ENCODE measurements at places on chromosomes 13 and 19.

GRCh38 chr19:50252111-50252886 is 48.9 kb downstream of the MYH14 start:
- no peaks in the 10 kb centered on the region for H3K4me1 ChIP-seq
- H3K36me3 ChIP-seq: peaks cover 9% of the 10 kb centered on the region
- H3K27ac ChIP-seq: no peak overlapping the region
- DNase-seq: peak; percentile 55

DNA sequence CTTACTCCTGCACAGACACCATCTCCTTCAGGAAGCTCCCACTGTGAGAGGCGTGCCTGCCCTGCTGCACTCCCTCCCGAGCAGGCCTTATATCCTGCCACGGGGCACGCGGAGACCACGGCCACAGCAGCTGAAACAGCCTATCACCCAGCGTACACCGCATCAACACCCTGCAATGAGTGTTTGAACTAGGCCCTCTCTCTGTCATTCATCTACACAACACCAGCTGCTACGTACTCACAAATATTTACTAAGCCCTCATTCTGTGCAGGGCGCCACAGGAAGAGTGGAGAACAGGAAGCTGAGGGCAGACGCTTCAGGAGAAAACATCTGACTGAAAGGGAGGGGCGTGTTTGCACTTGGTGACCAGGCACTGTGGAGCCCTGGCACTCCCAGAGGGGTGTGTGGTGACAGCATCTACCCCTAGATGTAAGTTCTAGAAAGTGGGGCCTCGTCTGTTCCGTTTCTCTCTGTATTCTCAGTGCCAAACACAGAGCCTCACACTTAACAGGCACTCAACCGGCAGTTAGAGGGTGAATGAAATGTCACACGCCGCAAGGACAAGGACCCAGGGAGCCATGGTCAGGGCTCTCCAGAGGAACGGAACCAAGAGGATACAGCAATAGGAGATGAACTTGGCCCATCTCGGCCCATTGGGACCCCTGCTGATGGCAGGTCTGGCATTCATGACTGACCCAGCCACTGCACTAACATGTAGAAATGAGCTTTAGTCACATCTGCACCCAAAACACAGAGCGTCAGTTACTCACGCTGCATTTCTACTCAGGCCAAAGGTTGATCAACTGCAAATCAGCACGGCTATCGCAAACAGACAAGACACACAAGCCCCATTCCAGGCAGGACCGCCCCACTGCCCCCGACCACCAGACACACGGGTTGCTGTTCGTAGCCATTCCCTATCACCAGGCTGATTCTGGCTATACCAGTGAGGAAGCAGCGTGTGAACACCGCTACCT is 15.7 kb downstream of the RANBP3 start:
- H3K4me3 ChIP-seq: no peak overlapping the region
- H3K36me3 ChIP-seq: peaks cover 4% of the 10 kb centered on the region
- peaks cover 31% of the 10 kb centered on the region for H3K4me1 ChIP-seq
- H3K27me3 ChIP-seq: no peaks in the 10 kb centered on the region
- H3K27ac ChIP-seq: no peak overlapping the region
- DNase-seq: peak; percentile 79

DNA sequence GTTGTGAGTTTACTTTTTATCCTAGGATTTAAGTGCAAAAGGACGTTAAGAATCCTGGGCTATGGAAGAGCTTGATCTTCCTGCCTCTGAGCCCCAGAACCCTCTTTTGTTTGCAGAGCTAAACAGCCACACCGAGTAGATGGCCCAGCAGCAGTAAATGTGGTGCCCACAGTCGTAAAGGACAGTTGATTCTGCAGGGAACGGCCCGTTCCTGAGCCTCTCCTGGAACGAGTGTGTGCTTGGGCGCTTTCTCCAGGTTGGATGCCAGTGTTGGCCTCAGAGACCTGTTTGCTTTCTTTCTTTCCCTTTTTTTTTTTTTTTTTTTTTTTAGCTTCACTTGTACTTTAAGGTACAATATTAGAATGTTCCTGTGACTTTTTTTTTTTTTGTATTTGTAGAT is 41.7 kb downstream of the SPATA13 start:
- H3K4me1 ChIP-seq: no peaks in the 10 kb centered on the region
- H3K4me3 ChIP-seq: no peak overlapping the region
- no peaks in the 10 kb centered on the region for H3K27me3 ChIP-seq
- no peak overlapping the region for H3K27ac ChIP-seq
- no peaks in the 10 kb centered on the region for H3K36me3 ChIP-seq
- no peak for DNase-seq

DNA sequence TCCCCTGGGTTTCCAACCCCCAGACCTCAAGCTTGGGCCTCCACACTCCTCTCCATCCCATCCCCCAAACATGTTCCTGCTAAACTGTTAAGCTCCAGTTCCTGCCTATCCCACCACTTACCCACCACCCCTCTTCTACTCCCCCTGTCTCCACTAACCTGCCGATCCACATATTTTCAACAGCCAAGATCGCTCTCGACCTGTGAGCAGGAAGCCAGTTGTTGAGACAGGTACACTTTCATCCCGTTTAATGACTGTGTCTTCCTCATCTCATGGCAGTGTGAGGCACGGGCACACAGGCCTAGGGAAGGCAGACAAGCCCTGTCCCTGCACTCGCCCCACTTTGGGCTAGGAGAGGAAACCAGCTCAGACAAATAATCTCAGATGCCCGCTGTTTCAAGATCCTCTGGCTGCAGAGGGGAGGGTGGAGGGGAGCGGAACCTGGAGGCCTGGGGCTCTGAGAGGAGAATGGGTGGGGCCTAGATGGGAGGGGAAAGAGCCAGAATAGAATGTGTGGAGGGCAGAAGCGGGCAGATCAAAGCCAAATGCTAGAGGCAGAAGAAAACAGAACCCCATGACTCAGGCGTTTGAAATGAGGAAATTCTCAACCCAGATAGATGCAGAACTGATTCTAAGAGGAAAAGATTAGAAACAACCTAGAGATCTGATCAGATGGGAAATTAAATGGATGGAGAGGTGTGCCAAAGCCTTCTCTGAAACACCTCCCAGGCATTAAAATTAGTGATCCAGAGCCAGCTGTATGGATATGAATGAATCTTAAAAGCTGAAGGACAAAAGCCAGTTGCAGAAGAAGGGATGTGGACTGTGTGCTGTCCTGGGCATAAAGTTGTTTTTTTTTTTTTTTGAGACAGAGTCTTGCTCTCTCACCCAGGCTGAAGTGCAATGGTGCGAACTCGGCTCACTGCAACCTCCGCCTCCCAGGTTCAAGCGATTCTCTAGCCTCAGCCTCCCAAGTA is 16.9 kb upstream of the CYP2S1 start:
- no peaks in the 10 kb centered on the region for H3K27me3 ChIP-seq
- peaks cover 25% of the 10 kb centered on the region for H3K4me1 ChIP-seq
- H3K36me3 ChIP-seq: no peaks in the 10 kb centered on the region
- peak overlapping the region; percentile 99 for H3K27ac ChIP-seq
- H3K4me3 ChIP-seq: peak overlapping the region; percentile 68

- peaks cover 3% of the 10 kb centered on the region for H3K27me3 ChIP-seq
- peaks cover 4% of the 10 kb centered on the region for H3K4me1 ChIP-seq
- H3K36me3 ChIP-seq: no peaks in the 10 kb centered on the region
- no peak overlapping the region for H3K27ac ChIP-seq
Observed at GRCh38 chr19:38360351-38360750, 14.0 kb upstream of the PSMD8 start.

GRCh38 chr13:45748941-45749759 is 47.0 kb downstream of the CBY2 start:
- H3K27ac ChIP-seq: no peak overlapping the region
- H3K4me1 ChIP-seq: no peaks in the 10 kb centered on the region
- DNase-seq: no peak
- no peaks in the 10 kb centered on the region for H3K27me3 ChIP-seq
- no peak overlapping the region for H3K4me3 ChIP-seq

DNA sequence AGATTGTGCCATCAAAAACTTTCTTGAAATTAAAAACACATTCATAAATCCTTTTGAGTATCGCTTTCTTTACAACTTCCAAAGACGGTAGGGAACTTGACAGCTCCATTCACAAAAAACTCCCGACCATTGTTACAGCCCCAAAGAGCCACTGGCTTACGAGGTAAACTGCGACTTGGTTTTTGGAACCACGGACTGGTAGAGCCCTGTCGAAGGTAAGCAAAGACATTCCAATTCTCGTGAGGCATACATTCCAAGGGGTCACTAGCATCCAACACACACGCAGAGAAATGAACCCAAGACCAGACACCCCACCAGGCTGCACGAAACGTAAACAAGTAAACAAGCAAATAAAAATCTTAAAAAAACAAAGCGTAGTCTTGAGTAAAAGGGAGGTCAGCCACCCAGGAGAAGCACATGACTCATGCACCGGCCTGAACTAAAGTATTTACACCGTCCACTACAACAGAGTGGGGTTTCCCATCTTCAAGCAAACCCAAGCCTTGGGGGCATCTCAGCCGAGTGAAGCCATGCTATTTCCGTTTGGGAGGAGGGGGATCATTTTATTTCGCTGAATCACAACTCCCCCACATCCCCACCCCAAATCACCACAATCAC is 1.4 kb downstream of the BRD4 start:
- H3K4me3 ChIP-seq: peak overlapping the region; percentile 97
- no peaks in the 10 kb centered on the region for H3K36me3 ChIP-seq
- H3K27ac ChIP-seq: peak overlapping the region; percentile 96
- DNase-seq: peak; percentile 79

GRCh38 chr19:10422846-10423245 is 2.5 kb downstream of the PDE4A start:
- peaks cover 13% of the 10 kb centered on the region for H3K4me1 ChIP-seq
- no peak for DNase-seq
- H3K27me3 ChIP-seq: peaks cover 47% of the 10 kb centered on the region

DNA sequence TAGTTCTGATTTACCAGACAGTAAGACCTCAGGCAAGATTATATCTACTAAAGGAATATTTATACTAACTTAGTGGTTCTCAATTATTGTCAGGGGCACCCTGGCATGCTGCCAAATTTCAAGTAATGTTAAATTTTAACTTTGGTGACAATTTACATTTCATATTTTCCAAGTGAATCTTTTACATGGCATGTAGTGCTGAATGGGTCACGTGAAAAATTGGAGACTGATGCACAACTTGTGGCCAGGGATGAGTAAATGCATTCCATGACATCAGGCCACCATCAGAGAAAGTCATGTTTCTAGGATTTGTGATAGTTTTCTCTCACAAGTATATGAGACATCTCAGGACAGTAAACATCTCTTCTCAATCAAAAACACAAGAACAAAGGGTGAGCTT is 202.6 kb upstream of the SOX21 start:
- no peaks in the 10 kb centered on the region for H3K4me1 ChIP-seq
- H3K4me3 ChIP-seq: no peak overlapping the region
- H3K27me3 ChIP-seq: no peaks in the 10 kb centered on the region

GRCh38 chr13:102035969-102036368 is 365.9 kb downstream of the FGF14 start:
- H3K27ac ChIP-seq: no peak overlapping the region
- no peaks in the 10 kb centered on the region for H3K36me3 ChIP-seq
- H3K4me3 ChIP-seq: no peak overlapping the region
- no peak for DNase-seq
- H3K4me1 ChIP-seq: no peaks in the 10 kb centered on the region

Measured in trophoblast cell (in vitro differentiated cells and primary cell).